ENCODE measurements at places on chromosomes 7 and 10.

GRCh38 chr7:12066521-12066920 is 144.6 kb upstream of the TMEM106B start:
- no peak for DNase-seq

GRCh38 chr7:71785216-71785615 is 626.9 kb downstream of the CALN1 start:
- DNase-seq = no peak

DNA sequence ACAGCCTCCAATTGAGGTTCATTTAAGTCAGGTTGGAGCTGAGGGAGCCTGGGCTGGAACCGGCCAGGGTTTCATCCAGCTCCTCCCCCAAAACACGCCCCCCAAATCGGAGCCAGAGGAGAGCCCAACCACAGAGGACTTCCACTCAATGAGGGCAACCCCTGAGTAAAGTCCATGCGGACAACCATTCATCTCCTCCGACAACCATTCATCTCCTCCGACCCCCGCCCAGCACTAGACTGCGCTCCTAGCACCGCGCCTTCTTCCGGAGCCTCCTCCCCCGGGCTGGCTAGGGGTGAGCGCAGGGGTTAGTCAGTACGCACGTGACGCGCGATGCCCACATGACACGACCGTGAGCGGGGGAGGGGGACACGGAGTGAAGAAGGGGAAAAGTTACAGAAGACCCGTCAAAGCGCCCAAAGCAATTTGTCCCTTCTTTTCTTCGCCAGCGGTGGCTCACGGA is 1.4 kb downstream of the MAGI2 start:
- DNase-seq = peak; percentile 92

- peak; percentile 47 for DNase-seq
These were observed 141.3 kb upstream of the KLF14 start for GRCh38 chr7:130875265-130875741.

DNA sequence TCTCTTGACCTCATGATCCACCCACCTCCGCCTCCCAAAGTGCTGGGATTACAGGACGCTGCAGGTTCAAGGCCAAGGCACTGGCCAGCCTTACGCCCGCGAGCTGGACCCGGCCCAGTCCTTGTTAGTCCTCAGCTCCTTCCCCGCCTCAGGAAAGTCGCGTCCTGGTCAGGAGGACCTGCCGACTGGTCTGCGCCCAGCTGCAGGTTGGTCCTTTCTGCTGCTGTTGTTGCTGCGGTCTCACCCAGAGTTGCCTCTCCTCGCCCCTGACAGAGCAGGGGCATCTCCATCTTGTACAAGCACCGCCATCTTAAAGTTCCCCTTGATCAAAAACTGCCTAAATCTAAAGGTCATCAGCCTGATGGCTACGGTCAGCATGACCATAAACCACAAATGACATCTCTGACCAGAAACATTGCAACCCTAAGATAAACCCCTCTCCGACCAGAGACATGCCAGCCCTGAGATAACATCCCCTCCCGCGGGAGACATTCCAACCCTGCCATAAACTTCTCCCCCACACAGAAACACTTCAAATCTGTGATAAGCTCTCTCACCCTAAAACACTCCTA is 13.9 kb upstream of the BMS1 start:
- no peak for DNase-seq

DNA sequence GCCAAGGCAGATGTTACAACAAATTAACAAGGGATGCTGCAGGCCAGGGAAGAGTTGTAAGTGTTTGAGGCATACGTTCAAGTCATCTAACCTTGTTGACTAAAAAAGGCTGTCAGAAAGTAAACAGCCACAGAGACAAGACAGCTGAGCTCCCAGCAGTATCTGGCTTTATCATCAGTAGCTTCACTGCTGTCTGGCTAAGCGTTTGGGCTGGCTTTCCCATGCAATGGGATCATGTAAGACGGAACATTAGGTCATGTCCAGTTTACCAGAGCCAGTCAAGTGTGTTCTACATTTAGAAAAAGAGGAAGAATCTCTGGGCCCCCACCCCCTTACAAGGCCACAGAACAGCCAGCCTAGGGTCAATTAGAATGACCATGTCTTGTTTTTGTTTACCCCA is 51.3 kb upstream of the GSAP start:
- DNase-seq = no peak

DNA sequence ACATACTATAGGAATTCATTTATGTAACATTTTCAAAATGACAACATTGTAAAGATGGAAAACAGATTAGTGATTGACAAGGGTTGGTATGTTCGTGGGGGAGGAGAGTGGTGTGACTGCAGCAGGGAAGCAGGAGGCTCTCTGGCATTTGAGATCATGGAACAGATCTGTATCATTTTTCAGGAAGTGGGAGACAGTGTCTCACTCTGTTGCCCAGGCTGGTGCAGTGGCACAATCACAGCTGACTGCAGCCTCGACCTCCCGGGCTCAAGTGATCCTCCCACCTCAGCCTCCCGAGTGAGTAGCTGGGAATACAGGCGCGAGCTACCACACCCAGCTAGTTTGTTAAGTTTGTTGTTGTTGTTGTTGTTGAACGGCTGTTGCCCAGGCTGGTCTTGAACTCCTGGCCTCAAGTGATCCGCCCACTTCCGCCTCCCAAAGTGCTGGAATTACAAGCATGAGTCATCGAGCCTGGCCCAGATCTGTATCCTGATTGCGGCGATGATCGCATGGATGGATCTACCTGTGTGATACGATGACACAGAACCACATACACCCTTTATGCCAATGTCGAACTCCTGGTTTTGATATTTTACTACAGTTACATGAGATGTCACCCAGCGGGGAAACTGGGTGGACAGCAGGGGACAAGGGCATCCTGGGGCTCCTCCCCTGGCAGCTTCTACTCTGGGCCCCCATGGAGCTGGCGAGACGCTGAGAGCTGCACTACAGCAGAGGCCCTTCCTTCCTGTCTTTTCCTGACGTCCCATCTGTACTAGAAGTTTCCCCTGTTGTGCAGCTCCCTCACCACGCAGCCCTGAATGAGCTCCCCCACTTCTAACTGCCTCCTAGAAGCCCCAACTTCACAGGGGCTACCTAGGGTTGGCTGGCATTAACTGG is 12.3 kb upstream of the CYTH3 start:
- DNase-seq = no peak

- DNase-seq = no peak
These were observed 9.7 kb downstream of the COL28A1 start for GRCh38 chr7:7526006-7526405.

GRCh38 chr7:110890101-110890500 is 200.8 kb upstream of the LRRN3 start:
- DNase-seq = no peak

DNA sequence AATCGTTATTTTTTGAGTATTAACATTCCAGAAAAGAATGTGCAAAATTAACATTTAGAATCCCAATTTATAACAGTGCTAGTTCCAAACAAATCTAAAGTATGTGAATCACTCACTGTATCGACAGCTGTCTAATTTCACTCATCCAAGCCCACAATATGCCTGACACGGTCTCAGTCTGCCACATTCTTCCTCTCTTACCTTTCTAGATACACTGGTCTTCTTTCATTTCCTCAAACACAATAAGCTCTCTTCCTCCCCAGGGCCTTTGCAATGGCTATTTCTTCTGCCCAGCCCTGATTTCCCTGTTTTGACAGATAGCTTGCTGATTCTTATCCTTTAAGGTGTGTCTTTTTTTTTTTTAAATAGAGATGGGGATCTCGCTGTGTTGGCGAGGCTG is 48.8 kb downstream of the UBE2H start:
- no peak for DNase-seq

DNA sequence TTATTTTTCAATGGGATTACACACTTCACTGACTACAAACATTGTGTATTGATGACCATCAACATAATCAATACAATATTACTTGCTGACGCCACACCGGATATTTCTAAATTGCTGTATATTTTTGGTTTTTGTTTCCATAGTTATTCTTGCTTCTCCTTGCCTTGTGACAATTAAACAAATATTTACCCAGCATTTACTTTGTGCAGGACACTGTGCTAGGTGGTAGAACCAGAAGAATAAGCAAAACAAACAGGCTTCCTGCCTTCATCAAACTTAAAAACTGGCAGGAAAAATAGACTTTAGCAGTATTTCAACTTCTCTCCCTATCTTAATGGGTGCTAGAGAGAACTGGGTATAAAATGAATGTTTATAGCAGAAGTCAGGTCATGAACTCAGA is 50.6 kb downstream of the ZNF277 start:
- DNase-seq = no peak

- DNase-seq = no peak
These were observed 1429.3 kb upstream of the LRRTM3 start for GRCh38 chr10:65496541-65496940.

- no peak for DNase-seq
These were observed 598 bp downstream of the VIPR2 start for GRCh38 chr7:159143780-159144757.

DNA sequence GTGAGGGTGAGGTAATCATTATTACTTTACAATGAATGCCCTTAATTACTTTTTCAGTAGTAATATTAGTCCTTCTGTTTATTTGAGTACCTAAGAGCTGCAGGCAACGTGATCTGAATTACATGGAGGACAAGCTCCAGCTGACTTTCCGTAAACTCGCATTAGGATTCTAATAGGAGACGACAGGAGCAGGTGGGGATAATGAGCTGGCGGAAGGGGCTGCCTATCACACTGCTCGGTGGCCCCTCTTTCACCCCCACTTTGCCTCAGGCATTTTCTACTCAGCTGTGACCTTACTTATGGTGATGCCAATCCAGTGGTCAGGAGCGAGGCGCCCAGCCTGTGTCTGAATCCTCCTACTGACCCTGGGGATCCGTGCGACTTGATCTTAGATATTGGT is at the start of gene C7orf33:
Gene C7orf33 (plus strand): TSS at position 296 of the 400 bp plus-strand sequence. CDS start 160 bp downstream, outside the sequence.
- no peak for DNase-seq

DNA sequence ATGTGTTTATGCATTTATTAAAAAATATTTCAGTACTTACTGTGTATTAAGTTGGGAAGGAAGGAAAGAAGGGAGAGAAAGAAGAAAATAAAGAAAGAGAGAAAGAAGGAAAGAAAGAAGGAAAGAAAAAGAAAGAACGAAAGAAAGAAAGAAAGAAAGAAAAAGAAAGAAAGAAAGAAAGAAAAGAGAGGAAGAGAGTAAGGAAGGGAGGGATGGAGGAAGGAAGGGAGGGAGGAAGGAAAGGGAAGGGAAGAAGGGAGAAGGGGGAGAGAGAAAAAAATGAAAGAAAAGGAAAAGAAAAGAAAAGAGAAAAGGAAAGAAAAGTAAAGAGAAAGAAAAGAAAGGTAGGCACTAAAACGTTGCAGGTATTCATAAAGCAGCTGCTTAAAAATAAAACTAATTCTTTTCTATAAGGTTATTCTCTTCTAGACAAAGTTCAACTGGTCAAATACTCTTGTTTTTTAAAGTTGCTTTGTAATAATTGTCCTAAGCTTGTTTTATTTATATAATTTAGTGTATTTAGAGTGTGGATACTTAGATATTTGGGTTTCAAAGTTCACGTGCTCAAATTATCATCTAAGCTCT is 703.3 kb upstream of the LRRTM3 start:
- DNase-seq = no peak

GRCh38 chr7:38241071-38241470 is 32.4 kb downstream of the TARP start:
- DNase-seq = no peak

DNA sequence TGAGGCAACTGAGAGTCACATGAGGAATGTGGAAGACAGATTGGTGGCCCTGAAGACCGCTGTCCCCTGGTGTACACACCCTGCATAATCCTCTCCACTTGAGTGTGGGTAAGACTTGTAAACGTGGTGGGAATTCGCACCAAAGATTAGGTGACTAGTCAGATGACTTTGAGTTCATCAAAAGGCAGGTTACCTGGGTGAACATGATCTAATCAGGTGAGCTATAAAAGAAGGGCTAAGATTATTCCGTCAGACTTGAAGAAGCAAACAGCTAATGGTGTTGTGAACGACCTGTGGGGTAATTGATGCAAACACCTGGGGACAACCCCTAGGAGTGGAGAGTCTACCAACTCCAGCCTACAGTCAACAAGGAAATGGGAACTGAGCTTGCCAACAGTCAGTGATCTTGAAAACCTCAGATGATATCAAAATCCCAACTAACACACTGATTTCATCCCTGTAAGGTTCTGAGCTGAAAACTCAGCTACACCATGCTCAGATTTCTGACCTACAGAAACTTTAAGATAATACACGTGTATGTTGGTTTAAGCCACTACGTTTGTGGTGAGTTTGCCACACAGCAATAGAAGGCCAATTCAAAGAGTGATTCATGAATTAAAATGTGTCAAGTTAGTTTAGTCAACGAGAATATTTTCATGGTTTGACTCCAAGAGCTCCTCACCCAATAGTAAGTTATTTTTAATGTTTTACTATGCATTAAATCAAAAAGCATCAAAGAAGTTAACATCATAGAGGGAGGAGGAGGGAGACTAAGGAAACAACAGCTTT is 16.7 kb downstream of the PRTFDC1 start:
- no peak for DNase-seq

Data from GM03348 (cell line).